T-helper 2 cell treated with Interferon-gamma antibody and Interleukin-4, amounts not matched to agents 100 ng/mL and 5 ng/mL, for 36 hours (primary cell): ENCODE measurements at places on chromosomes 13 and 19. TPM values are rescaled to one million over a fixed set of nuclear protein-coding genes. Genes with fewer than 3 reads are reported as not detected.

The KLK12 gene
- not detected in 2 replicates for total RNA-seq

The TMEM59L gene
- not detected in 2 replicates for total RNA-seq

The ZNF865 gene
- 12.3 and 13.2 TPM in 2 replicates for total RNA-seq

The SPACA4 gene
- not detected in 2 replicates for total RNA-seq

The NAT14 gene
- 9.3 and 12.3 TPM in 2 replicates for total RNA-seq

The ZNF14 gene
- total RNA-seq = 5.1 and 6.0 TPM in 2 replicates

The RAB3A gene
- 3.5 and 4.7 TPM in 2 replicates for total RNA-seq

The CEACAM21 gene
- 44.3 and 49.9 TPM in 2 replicates for total RNA-seq

The PRR22 gene
- 4.5 TPM in 2 replicates for total RNA-seq

The NAPA gene
- 89.2 and 90.5 TPM in 2 replicates for total RNA-seq

The NCAN gene
- total RNA-seq = 0.48 TPM in 1 of 2 replicates, not detected in the other

The IZUMO1 gene
- not detected in 2 replicates for total RNA-seq

The RFPL4AL1 gene
- total RNA-seq = not detected in 2 replicates

The ZNF431 gene
- total RNA-seq = 21.5 and 23.5 TPM in 2 replicates

The MEIS3 gene
- total RNA-seq = 0.20 TPM in 1 of 2 replicates, not detected in the other

The ZNF579 gene
- 6.5 and 6.7 TPM in 2 replicates for total RNA-seq

The ARHGAP35 gene
- total RNA-seq = 28.2 and 29.9 TPM in 2 replicates

The KCNC3 gene
- total RNA-seq = 9.4 and 9.5 TPM in 2 replicates

The ANGPTL8 gene
- total RNA-seq = not detected in 2 replicates

The IRGQ gene
- total RNA-seq = 13.8 and 14.9 TPM in 2 replicates

The VAV1 gene
- 108 and 114 TPM in 2 replicates for total RNA-seq

The SIGLEC5 gene
- not detected in 2 replicates for total RNA-seq

The BLOC1S3 gene
- 11.5 and 12.6 TPM in 2 replicates for total RNA-seq

The LILRB1 gene
- 0.11 TPM in 1 of 2 replicates, not detected in the other for total RNA-seq

The SUGP1 gene
- 66.7 and 73.3 TPM in 2 replicates for total RNA-seq

The NUMBL gene
- 7.5 and 9.0 TPM in 2 replicates for total RNA-seq
